ENCODE measurements at places on chromosomes 3 and 15. TPM values are rescaled to one million over a fixed set of nuclear protein-coding genes. Genes with fewer than 3 reads are reported as not detected.

GRCh38 chr3:138888560-138888959 is 53.8 kb upstream of the PIK3CB start:
- DNase-seq, result no peak

GRCh38 chr3:71565316-71565715 is 18.2 kb downstream of the FOXP1 start:
- no peak for DNase-seq

GRCh38 chr3:144772372-144772771 is 800.7 kb downstream of the DIPK2A start:
- DNase-seq, result no peak

DNA sequence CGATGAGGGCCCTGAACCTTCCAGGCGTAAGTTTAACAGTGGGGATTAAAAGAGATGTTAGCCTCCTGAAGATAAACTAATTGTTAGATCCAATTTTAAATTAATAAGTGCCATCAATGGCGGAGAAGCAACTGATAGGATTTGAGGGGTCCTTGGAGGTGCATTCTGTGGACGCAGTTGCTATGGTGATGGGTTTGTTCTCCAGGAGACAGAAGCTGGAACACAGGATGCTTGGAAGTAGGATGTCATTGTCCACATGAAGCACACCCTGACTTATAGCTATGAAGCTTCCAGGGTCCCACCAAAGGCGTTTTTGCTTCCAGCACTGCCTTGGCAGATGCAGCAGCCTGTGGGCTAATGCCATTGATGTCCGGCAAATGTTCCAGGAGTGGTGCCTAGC is 331.0 kb upstream of the IL12A start:
- no peak for DNase-seq

DNA sequence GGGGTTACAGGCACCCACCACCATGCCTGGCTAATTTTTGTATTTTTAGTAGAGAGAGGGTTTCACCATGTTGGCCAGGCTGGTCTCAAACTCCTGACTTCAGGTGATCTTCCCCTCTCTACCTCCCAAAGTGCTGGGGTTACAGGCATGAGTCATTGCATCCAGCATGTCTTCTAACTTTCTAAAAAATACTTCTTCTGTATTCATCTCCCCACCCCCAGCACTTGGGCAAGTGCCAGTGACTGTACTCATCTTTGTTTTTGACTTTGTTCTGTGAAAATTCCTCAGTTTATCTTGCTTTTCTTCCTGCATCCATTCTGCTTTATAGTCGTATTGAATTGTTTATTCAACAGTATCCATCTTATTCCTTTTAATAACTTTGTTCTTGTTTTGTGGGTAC is 47.6 kb downstream of the ARIH1 start:
- DNase-seq, result no peak

DNA sequence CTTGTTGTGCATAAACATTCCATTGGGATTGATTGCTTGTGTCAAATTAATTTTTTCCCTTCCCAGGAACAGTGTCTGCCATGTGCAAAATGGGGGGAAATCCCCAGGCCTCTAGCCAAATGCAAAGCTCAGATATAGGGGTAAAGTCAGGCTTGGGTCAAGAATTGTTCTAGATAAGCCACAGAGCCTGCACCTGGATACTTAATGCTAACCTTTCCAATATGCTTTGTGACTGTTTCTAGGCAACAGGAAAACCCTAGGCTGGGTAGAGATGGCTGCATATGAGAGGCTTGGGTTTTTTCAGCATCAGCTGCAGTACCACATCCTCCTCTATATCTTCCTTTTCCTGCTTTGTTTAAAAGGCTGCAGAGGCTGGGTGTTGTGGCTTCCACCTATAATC is 61.9 kb upstream of the ROPN1 start:
- DNase-seq, result no peak

GRCh38 chr15:37900326-37901221 is 33.9 kb upstream of the TMCO5A start:
- DNase-seq, result no peak

GRCh38 chr3:159250961-159251360 is 449.1 kb downstream of the MFSD1 start:
- no peak for DNase-seq

DNA sequence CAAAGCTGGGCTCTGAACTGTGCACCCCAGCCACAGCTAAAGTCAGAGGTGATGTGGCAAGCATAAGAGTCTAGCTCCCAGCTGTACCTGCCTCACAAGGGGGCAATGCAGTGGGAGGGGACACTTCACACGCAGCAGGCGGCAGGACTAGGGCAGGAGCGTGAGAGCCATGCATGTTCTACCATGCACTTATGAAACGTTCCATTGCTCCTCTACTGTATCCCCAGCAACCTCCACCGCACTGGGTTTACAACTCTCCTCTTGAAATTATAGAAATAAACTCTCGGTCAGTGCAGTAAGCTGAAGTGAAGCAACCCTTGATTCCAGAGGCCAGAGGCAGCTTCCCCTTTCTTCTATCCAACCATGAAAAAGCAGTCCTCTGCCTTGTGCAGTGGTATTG is 298.6 kb upstream of the STT3B start:
- no peak for DNase-seq

DNA sequence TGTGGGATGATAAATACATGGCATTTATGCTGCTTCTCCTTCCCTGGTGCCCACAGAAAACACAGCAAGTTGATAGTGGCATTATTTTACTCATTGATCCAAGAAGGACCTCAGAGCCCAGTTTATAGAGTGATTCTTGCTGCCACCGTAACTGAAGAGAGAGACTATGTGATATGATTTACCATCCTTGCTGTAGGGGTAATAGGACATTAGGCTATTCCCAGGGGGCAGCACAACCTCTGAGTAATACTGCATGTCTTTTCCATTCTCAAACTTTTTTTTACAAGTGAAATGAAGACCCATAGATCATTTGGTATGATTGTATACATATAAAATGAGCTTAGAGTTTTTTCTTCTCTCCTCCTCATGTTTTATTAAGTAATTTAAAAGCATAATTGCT is 136.4 kb downstream of the ABI3BP start:
- DNase-seq, result no peak

DNA sequence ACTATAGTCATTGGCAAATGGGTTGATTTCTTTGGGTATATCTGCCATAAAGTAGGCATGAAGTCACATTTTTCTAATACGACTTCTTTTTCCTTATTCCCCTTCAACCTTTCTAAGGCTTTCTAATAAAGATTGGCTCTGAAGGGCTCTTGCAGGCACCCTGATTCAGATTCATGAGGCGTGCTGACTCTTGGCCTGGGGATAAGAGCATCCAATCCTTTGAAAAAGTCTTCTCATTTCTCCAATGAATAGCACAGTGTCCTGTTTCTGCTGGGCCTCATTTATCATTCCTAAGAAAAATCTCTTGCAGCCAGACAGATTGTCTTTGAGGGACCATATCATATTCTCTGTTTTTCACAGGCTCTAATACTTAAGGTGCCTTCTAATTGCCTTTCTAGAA is 32.3 kb upstream of the BNIP2 start:
- DNase-seq, result no peak

GRCh38 chr3:20683910-20684309 is 497.9 kb upstream of the SGO1 start:
- DNase-seq, result no peak

The TNNC1 gene
- 0.75 TPM for total RNA-seq

The SEMA7A gene
- 1.4 TPM for total RNA-seq

The ROBO2 gene
- total RNA-seq, result 19.4 TPM

The CISH gene
- 30.6 TPM for total RNA-seq

Measured in liver (tissue), 10 donors.